ENCODE measurements at places on chromosomes 4 and X. TPM values are rescaled to one million over a fixed set of nuclear protein-coding genes. Genes with fewer than 3 reads are reported as not detected.

GRCh38 chr4:102678107-102678506 lies 82.7 kb downstream of the MANBA start:
- H3K4me1 ChIP-seq = peaks cover 7% of the 10 kb centered on the region
- H3K4me3 ChIP-seq = no peak overlapping the region
- H3K27ac ChIP-seq = no peak overlapping the region
- H3K27me3 ChIP-seq = no peaks in the 10 kb centered on the region
- H3K36me3 ChIP-seq = no peaks in the 10 kb centered on the region

DNA sequence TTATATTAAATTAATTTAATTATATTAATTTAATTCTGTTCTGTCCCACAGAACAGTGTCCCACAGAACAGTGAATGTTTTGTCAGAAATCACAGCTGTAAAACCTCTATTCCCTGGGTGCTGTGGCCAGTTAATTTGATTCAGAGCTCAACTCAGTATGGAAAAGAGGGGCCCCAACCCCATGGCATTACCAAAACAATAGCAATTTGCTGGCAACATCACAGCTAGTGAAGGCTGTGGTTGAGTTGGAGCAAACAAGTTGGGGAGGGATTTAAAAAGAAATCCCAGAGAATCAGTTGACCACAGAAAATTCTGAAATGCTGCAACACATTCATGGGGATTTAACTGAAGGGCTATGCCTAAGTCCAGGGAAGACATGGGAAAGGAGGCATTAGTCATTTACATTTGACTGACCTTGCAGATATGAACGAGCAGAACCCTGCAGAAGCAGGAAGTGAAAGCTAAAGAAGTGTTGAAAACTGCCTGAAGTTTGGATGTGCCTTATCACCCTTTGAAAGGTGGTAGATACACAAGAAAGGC lies 30.1 kb downstream of the PDHA2 start:
- H3K36me3 ChIP-seq = no peaks in the 10 kb centered on the region
- no peak overlapping the region for H3K27ac ChIP-seq
- no peaks in the 10 kb centered on the region for H3K27me3 ChIP-seq
- H3K4me3 ChIP-seq = no peak overlapping the region

SPOCK3 gene
- total RNA-seq = 1.7 TPM

DNA sequence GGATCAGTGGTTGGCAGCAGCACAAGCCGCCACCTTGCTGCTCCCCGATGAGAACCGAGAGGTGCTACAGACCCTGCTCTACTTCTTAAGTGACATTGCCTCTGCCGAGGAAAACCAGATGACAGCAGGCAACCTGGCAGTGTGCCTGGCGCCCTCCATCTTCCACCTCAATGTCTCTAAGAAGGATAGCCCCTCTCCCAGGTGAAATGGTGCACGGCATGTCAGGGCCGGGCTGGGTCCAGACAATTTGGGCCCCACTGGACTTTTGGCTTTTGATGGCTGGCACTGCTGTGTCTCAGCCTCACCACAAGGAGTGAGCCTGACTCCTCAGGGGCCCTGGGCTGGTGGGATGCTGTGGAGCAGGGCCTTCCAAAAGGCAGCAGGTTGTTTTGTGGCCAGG lies 74.1 kb downstream of the STARD8 start:
- H3K4me1 ChIP-seq = no peaks in the 10 kb centered on the region
- no peaks in the 10 kb centered on the region for H3K27me3 ChIP-seq
- no peak overlapping the region for H3K27ac ChIP-seq
- DNase-seq = no peak
- H3K36me3 ChIP-seq = no peaks in the 10 kb centered on the region

CENPVL2 gene
- not detected for total RNA-seq

MRPL1 gene
- 54.9 TPM for total RNA-seq

GRCh38 chr4:155376387-155377268 lies at the start of gene MAP9:
Gene MAP9 (minus strand): TSS chr4:155376965. CDS start chr4:155375850, 1,115 bp downstream.
- no peaks in the 10 kb centered on the region for H3K27me3 ChIP-seq
- H3K27ac ChIP-seq = no peak within 1 kb of the TSS
- no peak for DNase-seq
- no peak within 1 kb of the TSS for H3K4me3 ChIP-seq

PROM1 gene
- 17.7 TPM for total RNA-seq

GRCh38 chrX:69287095-69287494 lies 121.8 kb upstream of the PJA1 start:
- no peaks in the 10 kb centered on the region for H3K27me3 ChIP-seq
- H3K4me3 ChIP-seq = no peak overlapping the region

DUSP21 gene
- not detected for total RNA-seq

RAI2 gene
- not detected for total RNA-seq

- H3K27ac ChIP-seq = no peak overlapping the region
- no peak overlapping the region for H3K4me3 ChIP-seq
- H3K27me3 ChIP-seq = no peaks in the 10 kb centered on the region
- H3K4me1 ChIP-seq = no peaks in the 10 kb centered on the region
- no peaks in the 10 kb centered on the region for H3K36me3 ChIP-seq
- no peak for DNase-seq
Observed at GRCh38 chr4:176680668-176681180, 112.0 kb downstream of the VEGFC start.

- no peak overlapping the region for H3K27ac ChIP-seq
- H3K36me3 ChIP-seq = no peaks in the 10 kb centered on the region
- H3K27me3 ChIP-seq = no peaks in the 10 kb centered on the region
- H3K4me3 ChIP-seq = no peak overlapping the region
- peak; percentile 13 for DNase-seq
Observed at GRCh38 chr4:147984065-147984777, 252.3 kb downstream of the ARHGAP10 start.

DNA sequence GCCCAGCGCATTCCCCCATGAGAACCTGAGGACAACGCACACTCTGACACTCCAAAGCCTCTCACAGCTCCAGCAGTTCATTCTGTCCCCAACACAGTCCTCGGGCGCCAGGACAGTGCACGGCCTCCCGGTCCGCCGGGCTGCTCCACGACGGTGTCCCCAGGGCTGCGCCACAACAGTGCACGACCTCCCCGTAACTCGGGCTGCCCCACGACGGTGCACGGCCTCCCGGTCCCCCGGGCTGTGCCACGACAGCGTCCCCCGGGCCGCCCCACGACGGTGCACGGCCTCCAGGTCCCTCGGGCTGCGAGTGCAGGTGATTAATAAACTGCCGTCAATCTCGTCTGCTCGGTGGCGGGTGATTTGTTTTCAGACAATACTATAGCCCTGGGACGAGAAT lies 585.1 kb upstream of the FRG1 start:
- H3K4me3 ChIP-seq = no peak overlapping the region
- H3K27ac ChIP-seq = no peak overlapping the region
- H3K4me1 ChIP-seq = no peaks in the 10 kb centered on the region
- no peaks in the 10 kb centered on the region for H3K36me3 ChIP-seq
- DNase-seq = no peak

POU4F2 gene
- not detected for total RNA-seq

HSFX1 gene
- 0.44 TPM for total RNA-seq

GRCh38 chr4:72312032-72312650 lies 256.9 kb downstream of the ADAMTS3 start:
- no peaks in the 10 kb centered on the region for H3K27me3 ChIP-seq
- H3K4me3 ChIP-seq = no peak overlapping the region
- H3K36me3 ChIP-seq = no peaks in the 10 kb centered on the region
- no peak overlapping the region for H3K27ac ChIP-seq

GRCh38 chr4:1234811-1235292 lies 14.1 kb downstream of the CTBP1 start:
- no peak overlapping the region for H3K4me3 ChIP-seq
- no peak for DNase-seq
- peaks cover 19% of the 10 kb centered on the region for H3K36me3 ChIP-seq
- H3K27me3 ChIP-seq = no peaks in the 10 kb centered on the region
- no peak overlapping the region for H3K27ac ChIP-seq
- H3K4me1 ChIP-seq = no peaks in the 10 kb centered on the region
